ENCODE measurements at places on chromosomes 2 and 18.

DNA sequence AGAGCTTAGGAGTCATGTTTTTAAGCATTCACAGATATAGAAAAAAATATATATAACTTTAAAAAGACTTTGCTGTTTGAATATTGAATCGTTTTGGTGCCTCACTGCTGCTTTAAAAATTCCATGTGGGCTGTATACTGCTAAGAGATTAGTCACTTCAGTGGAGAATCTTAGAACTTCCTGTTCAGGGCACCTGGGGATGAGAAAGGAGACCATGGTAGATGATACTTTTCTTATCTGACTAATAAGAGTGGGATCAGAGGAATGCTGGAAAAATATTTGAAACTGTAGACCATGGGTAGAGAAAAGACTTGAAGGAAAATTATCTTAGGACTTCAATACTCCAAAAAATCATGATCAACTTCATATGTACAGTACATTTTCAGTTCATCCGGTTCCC lies 442.2 kb upstream of the SETBP1 start:
- no peak for DNase-seq

GRCh38 chr2:235868645-235869044 lies 299.5 kb downstream of the GBX2 start:
- peak; percentile 8 for DNase-seq

- no peak for DNase-seq
Measured at GRCh38 chr2:26854283-26854827, 6.4 kb downstream of the DPYSL5 start.

DNA sequence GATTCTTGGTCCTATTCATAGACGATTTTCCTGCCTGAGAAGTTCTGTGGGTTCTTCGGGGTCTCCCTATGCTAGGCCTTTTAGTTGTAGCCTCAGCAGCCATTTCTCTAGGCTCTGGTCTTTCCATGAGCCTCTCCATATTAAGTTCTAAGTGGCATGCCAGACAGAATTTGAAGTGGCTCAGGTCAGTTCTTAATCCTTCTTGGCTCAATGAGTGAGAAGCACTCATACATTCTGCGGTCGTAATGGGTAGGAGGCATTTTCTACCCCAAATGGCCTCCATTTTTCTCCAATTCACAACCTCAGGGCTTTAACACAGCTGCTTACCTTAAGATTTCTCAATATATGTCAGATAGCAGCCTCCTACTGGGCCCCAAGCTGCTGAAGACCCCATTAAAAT lies 405.3 kb upstream of the GALNT5 start:
- DNase-seq: no peak

DNA sequence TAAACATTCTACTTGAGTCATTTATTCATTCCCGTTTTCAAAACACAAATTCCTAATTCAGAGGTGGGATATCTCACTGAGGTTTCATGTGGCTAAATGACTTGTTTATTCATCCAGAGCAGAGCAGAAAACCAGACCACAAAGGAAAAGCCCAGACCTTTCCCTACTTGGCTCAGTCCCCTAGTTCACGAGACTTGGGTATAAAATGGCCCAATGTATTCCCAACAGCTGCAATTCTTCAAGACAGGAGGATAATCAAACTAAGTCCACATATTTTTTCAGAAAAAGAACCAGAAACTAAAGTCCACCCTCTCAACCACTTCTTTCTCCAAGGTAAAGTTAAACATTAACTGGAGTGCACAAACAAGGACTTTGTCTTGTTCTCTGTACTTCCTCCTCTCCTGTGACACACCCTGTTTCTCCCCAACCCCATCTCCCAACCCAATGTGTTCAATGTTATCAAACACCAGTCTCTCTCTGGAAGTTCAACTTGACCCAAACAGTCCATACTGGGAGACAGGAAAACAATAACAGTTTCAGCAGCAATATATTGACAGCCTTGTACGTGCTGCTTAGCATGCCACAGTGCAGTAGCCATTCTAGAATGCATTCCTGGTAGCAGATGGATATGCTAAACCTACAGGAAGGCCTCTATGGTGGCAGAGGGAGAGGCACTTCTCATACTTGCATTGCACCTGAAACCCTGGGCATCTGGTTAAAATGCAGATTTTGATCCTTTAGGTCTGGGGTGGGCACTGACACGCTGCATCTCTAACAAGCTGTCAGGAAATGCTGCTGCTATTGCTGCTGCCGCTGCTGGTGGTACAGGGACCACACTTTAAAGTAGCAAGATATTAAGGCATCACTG lies 110.7 kb downstream of the INO80D start:
- peak; percentile 59 for DNase-seq

DNA sequence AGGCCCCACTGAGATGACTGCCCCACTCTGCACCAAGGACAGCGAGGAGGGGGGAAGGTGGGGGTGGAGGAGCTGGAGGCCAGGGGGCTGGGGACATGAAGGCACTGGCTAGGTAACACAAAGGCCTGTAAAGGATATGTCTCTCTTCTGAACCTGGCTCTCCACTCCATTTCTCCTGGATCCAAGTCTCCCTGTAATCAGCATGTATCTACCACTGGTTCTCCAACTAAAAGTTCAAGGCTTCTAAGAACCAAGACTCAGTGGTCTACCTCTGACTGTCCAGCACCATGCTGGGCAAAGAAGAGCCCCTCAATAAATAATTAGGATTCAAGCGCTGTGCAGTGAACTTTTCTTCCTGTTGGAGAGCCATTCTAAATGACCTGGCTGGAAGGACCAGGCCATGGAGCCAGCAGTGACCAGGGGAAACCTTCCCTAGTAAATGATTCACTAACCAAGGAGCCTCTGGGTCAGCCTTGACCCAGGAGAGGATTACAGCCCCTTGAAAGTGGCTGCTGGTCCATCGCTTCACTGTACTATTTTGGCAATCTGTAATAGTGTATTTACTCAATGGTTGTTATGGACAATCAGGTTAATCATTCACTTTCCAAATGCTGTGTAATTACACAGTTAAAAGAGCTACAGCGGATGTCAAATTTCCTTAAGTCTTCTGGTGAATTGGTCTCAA lies 73.2 kb downstream of the BCL11A start:
- DNase-seq: no peak

GRCh38 chr18:55275039-55275901 lies 312.7 kb downstream of the TCF4 start:
- no peak for DNase-seq

GRCh38 chr2:159551806-159552205 lies 64.5 kb downstream of the BAZ2B start:
- no peak for DNase-seq

DNA sequence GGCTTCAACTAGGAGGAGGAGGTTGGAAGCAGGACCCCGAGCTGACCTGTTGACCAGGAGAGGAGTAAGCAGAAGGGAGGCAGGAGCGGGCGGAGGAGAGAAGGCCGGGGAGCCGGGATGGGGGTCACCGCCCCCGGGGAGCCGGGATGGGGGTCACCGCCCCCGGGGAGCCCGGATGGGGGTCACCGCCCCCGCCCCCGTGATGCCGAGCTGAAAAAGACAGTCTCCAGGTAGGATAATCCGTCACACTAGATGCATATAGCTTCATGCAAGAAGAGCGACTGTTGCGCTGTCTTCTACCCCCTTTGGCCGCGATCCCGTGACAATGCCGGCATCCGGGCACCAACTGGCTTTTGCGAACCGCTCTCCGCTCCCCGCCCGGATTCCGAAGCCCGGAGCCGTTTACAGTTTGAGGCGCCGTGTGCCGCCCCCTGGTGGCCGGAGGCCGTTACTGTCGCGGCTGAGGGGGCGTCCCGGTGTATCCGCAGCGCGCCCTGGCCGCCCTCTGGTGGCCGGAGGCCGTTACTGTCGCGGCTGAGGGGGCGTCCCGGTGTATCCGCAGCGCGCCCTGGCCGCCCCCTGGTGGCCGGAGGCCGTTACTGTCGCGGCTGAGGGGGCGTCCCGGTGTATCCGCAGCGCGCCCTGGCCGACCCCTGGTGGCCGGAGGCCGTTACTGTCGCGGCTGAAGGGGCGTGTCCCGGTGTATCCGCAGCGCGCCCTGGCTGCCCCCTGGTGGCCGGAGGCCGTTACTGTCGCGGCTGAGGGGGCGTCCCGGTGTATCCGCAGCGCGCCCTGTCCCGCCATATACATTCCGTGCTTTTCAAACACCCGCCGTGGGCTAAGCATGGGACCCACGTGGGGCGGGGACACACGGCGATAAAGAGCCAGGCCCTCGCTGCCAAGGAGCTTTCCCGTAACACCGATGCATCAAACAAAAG lies 89.6 kb downstream of the ACTR3 start:
- no peak for DNase-seq

DNA sequence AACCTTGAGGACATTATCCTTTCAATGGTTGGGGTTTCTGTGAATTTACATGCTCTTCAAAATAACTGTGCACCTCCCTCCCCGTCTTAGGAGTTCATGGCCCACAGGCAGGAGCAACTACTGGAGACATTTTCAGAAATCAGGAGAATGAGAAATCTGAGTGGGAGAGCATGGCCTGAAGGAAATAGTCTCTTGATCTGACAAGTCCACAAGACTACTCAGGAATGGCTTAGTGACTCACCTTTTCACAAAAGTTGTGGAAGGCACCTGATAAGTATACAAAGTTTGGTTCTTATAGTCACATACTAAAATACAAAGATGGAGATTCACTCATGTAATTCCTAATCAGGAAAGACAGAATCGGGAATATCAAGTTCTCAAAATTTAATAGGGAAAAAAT lies 83.6 kb upstream of the NCKAP5 start:
- DNase-seq: no peak

DNA sequence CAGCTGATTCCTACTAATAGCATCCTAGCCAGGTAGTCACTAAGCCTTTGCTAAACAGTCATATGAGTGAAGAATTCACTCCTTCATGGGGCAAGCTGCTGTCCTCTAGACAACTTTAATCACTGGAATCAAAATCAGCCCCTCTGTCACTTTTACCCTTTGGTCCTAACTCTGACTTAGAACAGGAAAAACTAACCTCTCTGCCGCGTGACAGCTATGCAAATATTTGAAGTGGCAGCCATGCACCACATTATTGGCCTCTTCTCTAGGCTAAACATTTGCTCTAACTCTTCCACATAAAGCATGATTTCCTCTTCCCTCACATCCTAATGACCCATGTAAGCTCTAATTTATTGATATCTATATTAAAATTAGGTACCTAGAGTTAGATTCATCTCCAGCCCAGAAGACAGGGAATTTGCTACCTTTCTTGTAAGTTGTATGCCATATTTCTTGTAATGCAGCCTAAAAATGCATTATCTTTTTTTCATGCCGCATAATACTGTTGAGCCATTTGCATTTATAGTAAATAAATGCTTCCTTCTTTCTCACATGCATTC lies 12.8 kb upstream of the ONECUT2 start:
- no peak for DNase-seq

DNA sequence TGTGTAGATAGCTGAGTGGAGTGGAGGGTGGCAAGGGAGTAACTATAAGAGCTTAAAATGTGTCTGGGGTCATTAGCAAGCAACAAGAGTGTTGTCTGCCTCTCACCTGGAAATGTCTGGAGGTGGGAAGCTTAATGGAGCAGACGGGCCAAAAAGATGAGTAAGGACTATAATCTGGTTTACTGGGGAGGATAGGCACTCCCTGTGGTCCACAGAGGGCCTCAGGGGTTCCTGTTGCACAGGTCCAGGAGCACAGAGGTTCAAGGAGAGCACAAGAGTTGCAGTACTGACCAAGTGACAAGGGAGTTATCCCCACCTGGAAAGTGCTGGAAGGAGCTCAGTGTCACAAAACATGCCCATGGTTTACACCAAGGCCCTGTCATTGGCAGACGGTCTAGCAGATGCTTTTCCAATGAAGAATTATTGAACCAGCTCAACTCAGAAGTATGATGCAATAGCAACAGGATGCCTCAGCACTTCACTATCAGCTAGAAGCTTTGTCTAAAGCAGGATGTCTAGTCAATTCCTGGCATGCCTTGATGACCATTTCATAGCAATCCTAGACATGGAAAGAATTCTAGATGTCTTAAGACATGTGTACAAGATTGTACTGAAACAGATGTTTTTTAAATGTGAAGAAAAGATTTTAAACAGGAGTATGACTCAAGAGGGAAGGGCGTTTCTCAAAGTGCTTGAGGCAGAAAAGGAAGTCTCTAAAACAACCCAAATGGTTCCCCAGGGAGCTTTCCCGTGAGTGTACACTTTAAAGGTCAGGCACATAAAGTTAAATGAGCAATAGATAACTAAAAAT lies 62.9 kb upstream of the SERPINE2 start:
- no peak for DNase-seq

DNA sequence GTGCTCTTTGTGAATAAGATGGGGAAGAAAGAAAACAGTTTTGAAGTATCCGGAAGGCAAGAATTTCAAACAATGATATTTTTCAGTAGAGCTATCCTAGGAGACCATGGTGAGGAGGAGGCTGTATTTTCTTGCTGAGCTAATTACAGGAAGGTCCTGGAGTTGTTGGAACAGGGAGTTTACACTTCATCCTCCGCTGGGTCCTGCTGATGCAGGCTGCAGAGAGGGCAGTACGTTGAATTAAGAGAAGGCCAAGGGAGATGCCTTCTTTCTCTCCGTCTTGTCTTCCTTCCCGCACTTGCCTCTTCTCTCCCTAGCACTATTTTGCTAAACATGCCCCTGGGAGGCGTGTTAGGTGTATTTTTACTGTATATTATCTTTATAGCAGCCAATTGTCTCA lies 60.0 kb upstream of the EDAR start:
- no peak for DNase-seq

- DNase-seq: no peak
Measured at GRCh38 chr2:160075171-160075570, 12.8 kb upstream of the PLA2R1 start.

DNA sequence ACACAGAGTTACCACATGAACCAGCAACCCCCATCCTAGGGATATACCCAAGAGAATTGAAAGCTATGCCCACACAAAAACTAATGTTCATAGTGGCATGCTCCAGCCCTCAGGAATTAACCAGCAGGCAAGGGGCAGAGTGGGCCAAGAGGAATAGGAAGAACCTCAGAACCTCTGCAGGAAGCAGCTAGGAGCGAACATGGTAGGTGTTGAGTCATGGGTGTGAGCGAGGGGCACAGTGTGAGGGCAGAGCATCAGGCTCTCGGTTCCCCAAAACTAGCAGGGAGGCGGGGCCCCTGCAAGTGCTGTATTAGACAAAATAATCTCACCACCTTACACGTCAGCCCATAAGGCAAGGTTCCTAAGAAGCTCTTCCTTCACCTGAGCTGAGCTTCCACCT lies 5.6 kb upstream of the RUFY4 start:
- DNase-seq: no peak

DNA sequence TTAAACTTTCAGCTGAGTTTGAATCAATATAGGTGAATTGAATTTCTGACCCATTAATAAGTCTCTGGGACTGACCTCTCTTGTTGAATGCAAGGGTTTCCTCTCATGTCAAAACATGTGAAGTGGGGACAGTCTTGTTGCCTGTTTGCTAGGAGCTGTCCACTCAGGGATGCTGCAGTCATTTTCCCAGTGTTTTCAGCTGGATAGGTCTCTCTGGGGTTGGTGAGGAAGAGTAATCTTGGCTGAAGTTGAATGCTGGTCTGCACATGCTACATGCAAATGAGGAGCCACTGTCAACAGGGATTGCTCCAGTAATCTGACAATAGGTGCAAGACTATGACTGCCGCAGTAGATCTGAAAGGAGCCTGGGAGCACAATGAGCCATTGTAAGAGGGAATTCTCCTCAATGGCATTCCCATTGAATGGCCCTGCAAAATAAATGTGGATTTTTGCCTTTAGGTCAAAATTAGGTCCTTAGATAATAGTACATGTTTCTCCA lies 34.1 kb upstream of the IL1RL1 start:
- DNase-seq: no peak

GRCh38 chr2:48200620-48201293 lies 294.5 kb upstream of the FBXO11 start:
- no peak for DNase-seq
